NCI-H2081 treated with DMSO at 0.1 percent for 48 hours (cell line): ENCODE measurements at places on chromosomes 3 and 15.

GRCh38 chr3:175233957-175234940, 375.1 kb downstream of the NAALADL2 start:
- no peak for DNase-seq

DNA sequence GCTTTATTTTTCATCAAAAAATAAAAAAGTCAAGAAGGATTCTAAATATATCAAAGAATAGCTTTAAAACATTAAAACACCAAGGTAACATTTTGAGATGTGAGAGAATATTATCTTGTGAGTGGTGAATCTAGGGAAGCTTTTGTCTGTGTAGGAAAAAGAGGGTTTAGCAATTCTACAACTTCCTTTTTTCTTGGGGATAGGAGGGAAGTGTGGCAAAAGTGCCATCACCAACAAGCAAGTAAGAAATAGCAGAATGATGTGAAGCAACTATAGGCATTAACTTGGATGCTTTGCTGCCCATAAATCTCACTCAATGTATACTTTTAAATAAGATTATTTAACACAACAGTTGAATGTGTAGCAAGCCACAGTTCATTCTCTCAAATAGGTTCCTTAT, 57.8 kb upstream of the SUCLG2 start:
- DNase-seq: no peak

GRCh38 chr15:60733196-60733595, 254.3 kb upstream of the ICE2 start:
- no peak for DNase-seq

DNA sequence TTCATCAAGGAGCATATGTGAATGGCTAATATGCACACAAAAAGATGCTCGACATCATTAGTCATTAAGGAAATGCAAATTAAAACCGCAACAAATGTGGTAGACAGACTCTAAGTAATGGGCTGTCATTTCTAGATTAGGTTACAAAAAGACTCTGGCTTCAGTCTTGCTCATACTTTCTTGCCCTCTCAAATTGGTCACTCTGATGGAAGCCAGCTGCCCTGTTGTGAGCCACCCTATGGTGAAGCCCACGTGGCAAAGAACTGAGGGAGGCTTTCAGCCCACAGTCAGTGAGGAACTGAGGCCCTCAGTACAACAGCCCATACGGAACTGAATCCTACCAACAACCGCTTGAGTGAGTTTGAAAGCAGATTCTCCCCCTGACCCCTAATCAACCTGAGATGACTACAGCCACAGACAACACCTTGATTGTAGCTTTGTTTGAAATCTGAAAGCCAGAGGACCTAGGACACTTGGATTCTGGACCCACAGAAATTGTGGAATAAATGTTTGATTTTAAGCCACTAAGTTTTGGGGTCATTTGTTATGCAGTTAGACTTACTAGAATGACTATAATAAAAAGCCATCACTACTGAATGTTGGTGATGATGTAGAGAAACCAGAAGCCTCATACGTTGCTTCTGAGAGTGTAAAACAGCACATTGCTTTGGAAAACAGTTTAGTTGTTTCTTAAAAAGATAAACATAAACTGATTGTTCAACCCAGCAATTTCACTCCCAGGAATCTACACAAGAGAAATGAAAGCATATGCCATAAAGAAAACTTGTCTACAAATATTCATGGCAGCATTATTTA, 45.7 kb downstream of the EHHADH start:
- DNase-seq: no peak

GRCh38 chr3:52063026-52063723, 6.8 kb upstream of the DUSP7 start:
- DNase-seq: no peak

GRCh38 chr3:10189557-10190354, 25.0 kb downstream of the IRAK2 start:
- DNase-seq: no peak

- no peak for DNase-seq
These were observed 170.2 kb upstream of the SMAD3 start for GRCh38 chr15:66894986-66895780.

- no peak for DNase-seq
These were observed 30.4 kb downstream of the ATG3 start for GRCh38 chr3:112531358-112531781.

DNA sequence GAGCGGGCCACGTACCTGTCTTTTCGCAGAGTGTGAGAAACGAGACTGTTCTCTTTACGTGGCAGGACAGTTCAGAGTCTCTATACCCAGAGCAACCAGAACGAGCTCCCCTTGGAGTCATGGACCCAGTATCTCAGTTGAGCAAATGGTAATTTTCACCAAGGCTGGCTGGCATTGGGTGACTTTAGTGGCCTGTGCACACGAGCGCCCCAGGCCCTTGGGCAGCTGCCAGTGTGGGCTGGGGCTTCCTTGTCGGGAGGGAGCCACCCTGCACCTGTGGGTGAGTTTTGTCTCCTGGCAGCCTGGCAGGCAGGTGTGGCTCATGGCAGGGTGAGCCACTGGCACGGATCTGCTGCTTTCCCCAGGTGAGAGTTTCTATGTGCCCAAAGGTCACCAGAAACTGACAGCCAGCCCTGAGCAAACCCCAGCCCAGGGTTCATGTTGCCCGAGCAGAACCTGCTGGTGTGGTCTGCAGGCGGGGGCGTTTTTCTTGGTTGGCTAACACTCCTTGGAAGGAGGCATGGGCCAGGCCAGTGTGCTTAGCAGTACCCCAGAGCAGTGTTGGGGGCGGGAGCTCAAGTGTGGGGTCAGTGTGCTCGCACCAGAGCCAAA, 135.0 kb downstream of the TJP1 start:
- DNase-seq: peak; percentile 76

DNA sequence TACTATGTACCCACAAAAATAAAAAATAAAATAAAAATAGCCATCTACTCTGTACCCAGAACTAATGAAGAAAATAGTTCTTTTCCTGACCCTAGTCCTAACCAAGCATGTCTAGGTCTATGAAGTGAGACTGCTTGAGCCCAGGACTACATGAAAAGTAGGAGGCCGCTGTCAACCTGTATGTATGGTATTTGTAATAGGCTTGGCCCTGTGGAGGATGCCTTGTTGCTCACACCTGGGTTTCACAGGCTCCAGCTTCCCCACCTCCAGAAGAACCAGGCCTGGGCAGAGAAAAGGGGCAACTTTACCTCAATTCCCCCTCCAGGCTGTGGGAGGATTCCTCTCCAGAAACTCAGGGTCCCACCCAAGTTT, 6.8 kb upstream of the PKM start:
- DNase-seq: no peak

GRCh38 chr3:189602471-189602870, 28.7 kb upstream of the TP63 start:
- DNase-seq: peak; percentile 24

- no peak for DNase-seq
These were observed 44.1 kb upstream of the VILL start for GRCh38 chr3:37946531-37946889.

DNA sequence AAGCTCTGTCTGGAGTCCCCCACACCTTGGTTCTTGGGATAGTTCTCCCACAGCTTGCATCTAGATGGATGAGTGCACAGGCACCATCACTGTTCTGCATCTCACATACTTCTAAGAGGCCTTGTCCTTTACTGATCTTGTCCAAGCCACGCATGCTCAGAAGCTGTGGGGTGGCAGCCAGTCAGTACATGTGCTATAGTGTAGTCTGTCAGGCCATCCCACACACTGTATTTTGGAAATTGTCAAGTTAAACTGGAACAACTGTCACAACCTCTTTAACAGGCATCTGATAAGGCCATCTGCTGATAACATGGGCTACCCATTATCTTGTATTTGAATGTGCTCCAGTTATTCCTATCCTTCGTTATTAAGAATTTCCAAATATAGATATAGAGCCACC, 296.5 kb upstream of the AZI2 start:
- no peak for DNase-seq

DNA sequence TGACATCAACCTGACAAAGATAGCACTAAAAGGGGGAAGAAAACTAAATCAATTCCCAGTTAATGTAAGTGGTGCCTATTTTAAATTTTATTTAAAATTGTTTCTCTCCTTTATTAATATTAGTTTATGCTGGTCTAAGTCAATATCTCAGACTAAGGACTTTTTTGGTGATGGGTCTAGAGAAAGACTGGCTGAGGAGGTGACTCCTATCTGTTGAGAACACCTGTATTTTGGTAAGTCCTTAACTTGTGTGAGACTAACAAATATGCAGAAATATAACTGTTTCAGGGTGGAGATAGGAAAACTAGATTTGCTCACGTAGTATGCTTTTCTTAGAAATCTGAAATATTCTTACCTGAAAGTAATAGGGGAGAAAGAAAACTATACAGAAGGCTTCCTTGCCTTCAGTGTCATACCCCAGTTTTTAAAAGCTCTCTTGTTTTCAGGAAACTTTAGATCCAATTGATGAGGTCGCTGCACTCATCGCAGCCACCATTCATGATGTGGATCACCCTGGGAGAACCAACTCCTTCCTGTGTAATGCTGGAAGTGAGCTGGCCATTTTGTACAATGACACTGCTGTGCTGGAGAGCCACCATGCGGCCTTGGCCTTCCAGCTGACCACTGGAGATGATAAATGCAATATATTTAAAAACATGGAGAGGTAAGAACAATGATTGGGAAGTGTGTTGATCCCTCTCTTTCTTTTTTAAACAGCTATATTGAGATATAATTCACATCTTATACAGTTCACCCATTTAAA, 138.9 kb downstream of the PDE8A start:
- DNase-seq: no peak

DNA sequence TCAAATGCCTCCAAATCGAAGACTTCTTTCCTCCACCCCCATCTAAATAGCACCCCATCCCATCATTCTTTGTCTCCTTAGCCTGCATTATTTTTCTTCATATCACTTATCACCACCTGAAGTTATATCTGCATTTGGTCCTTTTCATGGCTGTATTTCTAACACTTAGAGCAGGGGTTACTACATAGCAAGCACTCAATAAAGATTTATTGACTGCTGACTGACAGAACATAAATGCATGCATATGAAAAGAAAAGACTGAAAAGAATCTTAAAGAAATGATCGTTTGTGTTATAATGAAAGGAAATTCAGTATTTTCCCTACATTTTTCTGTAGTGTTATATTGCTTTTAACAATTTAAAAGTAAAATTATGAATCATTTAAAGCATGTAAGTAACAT, 1.4 kb downstream of the LRRC31 start:
- no peak for DNase-seq

GRCh38 chr3:193883551-193883950, 252.4 kb upstream of the HES1 start:
- no peak for DNase-seq
